T-helper 2 cell treated with Interferon-gamma antibody and Interleukin-4, amounts not matched to agents 100 ng/mL and 5 ng/mL, for 36 hours (primary cell): ENCODE measurements at places on chromosomes 4 and X. TPM values are rescaled to one million over a fixed set of nuclear protein-coding genes. Genes with fewer than 3 reads are reported as not detected.

ZNF280C gene
- total RNA-seq = 5.2 and 5.7 TPM in 2 replicates

OPHN1 gene
- 0.25 and 0.27 TPM in 2 replicates for total RNA-seq

CPLX1 gene
- total RNA-seq = 0.48 and 0.86 TPM in 2 replicates

NEIL3 gene
- total RNA-seq = 38.0 and 38.9 TPM in 2 replicates

EDA2R gene
- 4.0 and 4.2 TPM in 2 replicates for total RNA-seq

SHROOM3 gene
- total RNA-seq = not detected in 2 replicates

FAM13A gene
- total RNA-seq = 8.3 and 8.6 TPM in 2 replicates

ADH6 gene
- not detected in 2 replicates for total RNA-seq

DMP1 gene
- not detected in 2 replicates for total RNA-seq

RADX gene
- 8.0 and 9.0 TPM in 2 replicates for total RNA-seq

ARL9 gene
- total RNA-seq = 0.14 TPM in 1 of 2 replicates, not detected in the other

MMRN1 gene
- total RNA-seq = 0.77 and 0.95 TPM in 2 replicates

SCML2 gene
- total RNA-seq = 2.0 and 2.7 TPM in 2 replicates

S100P gene
- 34.1 and 37.1 TPM in 2 replicates for total RNA-seq

GPR101 gene
- not detected in 2 replicates for total RNA-seq

ETDB gene
- total RNA-seq = not detected in 2 replicates

SYTL5 gene
- total RNA-seq = not detected in 2 replicates

XG gene
- total RNA-seq = not detected in 2 replicates

CSAG2 gene
- total RNA-seq = not detected in 2 replicates

CENPVL2 gene
- total RNA-seq = not detected in 2 replicates

XAGE1A gene
- total RNA-seq = not detected in 2 replicates

EXOC1L gene
- not detected in 2 replicates for total RNA-seq

TLR2 gene
- 3.9 and 4.5 TPM in 2 replicates for total RNA-seq

INTS6L gene
- 26.1 and 26.7 TPM in 2 replicates for total RNA-seq
